Jurkat, Clone E6-1 (cell line): ENCODE measurements at places on chromosomes 1 and 21.

GRCh38 chr1:206708058-206708457 is 23.4 kb downstream of the MAPKAPK2 start:
- no peak for DNase-seq

DNA sequence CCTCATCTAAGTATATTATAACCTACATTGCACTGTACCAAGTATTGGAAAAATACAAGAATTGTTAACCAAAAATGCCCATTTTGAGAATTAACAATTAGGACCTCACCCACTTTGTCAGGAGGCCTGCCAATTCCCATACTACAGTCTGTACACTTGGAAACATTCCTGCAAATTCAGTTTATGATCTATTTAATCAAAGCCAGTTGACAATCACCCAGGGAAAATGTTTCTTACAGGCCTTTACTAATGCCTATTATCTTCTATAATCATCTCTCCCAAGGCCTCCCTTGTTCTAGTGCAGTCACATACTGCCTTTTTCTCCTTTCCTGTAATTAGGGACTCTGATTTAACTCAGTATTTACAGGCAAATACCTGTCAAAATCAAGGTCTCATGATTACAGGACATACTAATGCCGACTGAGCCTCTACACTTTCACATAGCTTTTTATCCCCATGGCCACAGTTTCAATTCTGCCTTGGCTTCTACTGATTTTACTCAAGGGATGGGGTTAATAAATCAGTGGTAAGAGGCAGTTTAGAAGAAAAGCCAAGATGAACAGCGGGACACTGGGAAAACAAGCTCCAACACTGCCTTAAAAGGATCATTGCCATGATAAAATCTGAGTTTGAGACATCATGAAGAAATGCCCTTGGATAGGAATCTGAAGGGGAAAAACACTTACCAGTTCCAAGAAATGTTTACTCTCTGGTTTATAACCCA is 338.7 kb downstream of the VAV3 start:
- no peak for DNase-seq

- no peak for DNase-seq
These were observed 14.6 kb downstream of the MTX1 start for GRCh38 chr1:155223047-155223446.

DNA sequence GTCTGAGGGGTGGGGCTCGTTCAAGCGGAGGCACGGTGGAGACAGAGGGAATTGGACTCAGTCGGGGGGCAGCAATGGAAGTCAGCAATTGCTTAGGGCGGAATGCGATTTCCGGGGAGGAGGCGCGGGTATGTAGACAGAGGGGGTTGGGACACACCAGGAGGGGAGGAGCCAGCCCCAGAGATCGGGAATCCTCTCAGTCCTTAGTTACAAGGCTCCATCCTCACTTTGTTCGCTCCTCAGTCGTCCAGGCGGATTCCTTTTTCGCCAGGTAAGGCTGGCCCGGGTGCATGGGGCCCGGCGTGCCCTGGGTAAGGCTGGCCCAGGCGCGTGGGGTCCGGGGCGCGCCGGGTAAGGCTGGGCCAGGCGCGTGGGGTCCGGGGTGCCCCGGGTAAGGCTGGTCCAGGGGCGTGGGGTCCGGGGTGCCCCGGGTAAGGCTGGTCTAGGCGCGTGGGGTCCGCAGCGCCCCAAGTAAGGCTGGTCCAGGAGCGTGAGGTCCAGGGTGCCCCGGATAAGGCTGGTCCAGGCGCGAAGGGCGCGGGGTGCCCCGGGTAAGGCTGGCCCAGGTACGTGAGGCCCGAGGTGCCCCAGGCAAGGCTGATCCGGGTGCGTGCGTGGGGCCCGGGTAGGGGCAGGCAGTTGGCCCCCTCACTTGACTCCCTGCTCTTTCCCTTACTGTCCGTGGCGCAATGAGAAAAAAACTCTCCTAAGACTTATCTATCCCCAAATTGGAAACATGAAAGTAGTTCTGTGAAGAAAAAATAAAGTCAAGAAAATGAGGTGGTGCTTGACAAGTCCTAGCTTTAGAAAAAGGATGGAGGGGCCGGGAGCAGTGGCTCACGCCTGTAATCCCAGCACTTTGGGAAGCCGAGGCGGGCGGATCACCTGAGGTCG is at the start of gene L1TD1:
Gene L1TD1 (plus strand): TSS at position 199 of the 894 bp plus-strand sequence. CDS start 11,780 bp downstream, outside the sequence.
- DNase-seq, result no peak

DNA sequence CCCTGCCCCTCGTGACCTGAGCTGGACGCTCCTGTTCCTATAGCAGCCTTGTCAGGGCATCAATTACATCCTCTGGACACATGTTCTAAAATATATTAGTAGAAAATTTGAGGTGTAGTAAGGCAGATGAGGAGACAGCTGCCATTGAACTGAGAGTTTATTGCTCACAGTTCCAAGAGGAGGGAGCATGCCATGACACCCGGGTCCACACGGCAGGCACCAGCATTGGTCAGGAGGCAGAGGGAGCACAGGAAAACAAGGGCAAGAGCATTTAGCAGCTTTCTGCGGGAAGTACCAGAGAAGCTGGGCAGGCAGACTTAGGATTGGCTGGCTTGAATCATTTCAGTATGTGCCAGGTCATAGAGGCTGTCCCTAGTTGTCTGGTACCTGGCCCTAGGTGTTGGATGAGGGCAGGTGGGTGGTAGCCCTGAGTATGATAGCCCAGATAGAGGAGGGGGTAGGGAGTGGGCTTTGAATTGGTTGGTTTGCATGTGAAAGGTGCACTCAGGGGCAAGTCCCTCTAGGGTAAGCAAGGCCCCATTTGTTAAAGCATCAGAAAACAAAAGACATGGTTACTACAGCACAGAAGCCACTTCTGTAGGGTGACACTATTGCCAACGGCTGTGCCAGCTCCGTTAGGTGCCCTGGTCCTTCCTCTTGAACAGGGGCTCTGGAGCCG is 223.6 kb upstream of the RAB4A start:
- DNase-seq, result no peak

GRCh38 chr1:218299416-218299815 is 14.3 kb downstream of the RRP15 start:
- no peak for DNase-seq
